ENCODE measurements at places on chromosomes 1 and 21. TPM values are rescaled to one million over a fixed set of nuclear protein-coding genes. Genes with fewer than 3 reads are reported as not detected.

The GPR25 gene
- total RNA-seq: not detected

The COL9A2 gene
- total RNA-seq: 0.52 TPM

DNA sequence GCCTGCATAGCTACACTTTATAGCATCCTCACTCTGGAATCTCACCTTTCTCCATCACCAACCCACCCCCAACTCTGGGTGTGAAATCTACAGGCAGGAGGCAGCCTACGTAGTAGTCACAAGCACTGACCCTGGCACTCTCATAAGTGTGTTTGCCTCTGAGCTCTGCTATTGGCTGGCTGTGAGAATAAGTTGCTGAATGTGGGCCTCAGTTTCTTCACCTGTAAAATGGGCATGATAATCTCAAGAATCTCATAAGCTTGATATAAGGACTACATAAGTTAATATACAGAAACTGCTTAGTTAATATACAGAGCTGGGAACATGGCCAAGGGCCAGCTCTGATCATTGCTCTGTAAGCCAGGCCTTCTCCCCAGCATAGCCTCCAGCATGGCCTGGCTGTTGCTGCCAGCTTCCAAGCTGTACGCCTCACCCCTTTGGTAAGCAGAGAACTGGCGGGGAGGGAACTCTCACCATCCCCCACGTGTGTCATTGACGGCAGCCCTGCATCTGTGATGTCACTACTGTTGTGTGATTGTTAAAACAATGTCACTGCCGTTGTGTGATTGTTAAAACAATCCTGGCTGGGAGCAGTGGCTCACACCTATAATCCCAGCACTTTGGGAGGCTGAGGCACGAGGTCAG is 53.3 kb downstream of the SYF2 start:
- no peak for DNase-seq

DNA sequence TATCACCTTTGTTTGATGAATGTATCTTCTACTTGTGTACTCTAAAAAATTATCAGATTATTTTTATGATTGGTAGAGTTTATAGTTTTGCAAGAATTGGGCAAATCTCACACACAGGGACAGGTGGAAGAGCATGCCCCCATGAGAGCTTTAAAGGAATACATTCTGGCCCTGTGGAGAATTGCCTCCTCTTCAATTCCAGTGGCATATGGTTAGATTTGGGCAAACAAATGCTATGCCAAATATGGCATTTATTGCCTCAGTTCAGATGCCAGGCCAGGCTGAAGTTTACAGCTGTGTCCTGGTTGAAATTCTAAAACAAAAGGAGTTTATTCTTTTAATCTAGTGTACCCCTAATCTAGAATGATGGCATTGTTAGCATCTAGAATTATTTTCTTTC is 162.4 kb upstream of the CACYBP start:
- DNase-seq: no peak

DNA sequence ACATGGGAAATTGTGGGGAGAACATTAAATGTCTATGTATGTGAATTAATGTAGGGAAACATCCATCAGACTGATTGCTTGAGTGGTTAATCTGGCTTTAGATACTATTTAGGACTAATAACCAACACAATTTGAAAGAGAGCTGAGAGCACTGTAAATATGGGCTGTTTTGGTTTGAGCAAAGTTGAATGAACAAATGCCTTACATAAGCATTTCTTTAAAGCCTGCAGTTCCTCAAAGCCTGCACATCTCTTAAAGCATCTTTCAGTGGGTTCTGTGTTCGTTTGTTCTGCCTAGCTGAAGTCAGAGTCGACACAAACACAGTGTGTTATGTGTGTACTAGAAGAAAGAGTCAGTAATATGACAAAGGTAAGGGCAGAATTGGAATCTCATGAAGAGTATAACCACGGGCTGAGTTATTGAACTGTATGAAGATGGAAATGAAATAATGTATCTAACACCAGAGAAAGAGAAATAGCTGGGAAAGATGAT is 350.0 kb downstream of the SIPA1L2 start:
- no peak for DNase-seq

- peak; percentile 9 for DNase-seq
Observed at GRCh38 chr1:5753549-5754421, 238.4 kb downstream of the NPHP4 start.

GRCh38 chr1:226454349-226454748 is 46.5 kb upstream of the PARP1 start:
- DNase-seq: no peak

DNA sequence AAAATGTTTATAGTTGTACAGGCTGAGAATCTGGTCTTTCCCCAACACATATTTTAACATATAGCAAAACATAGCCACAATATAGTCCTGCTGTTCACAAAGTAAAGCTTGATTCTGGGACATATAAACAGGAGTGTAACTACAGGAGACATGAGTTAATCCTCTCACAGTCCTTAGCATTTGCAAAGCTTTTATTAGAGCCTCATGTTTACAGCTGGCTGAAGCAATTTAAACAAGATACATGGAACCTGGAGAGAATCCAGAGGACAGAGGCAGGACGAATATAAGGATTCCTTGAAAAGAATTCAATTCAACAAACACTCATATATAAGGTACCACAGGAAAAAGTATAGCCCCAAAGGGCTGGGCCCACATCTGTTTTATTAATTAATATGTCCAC is 163.4 kb downstream of the ADGRL4 start:
- no peak for DNase-seq

All from heart left ventricle (tissue), 16 donors.